Heart right ventricle (tissue), 16 donors: ENCODE measurements at places on chromosomes 4 and X. TPM values are rescaled to one million over a fixed set of nuclear protein-coding genes. Genes with fewer than 3 reads are reported as not detected.

- peaks cover 24% of the 10 kb centered on the region for H3K36me3 ChIP-seq
- DNase-seq, result no peak
- no peak overlapping the region for H3K27ac ChIP-seq
Observed at GRCh38 chrX:14017399-14017798, 12.3 kb downstream of the GEMIN8 start.

- no peaks in the 10 kb centered on the region for H3K27me3 ChIP-seq
- no peaks in the 10 kb centered on the region for H3K36me3 ChIP-seq
- no peak overlapping the region for H3K27ac ChIP-seq
- DNase-seq, result no peak
- H3K4me1 ChIP-seq, result no peaks in the 10 kb centered on the region
- no peak overlapping the region for H3K4me3 ChIP-seq
Observed at GRCh38 chr4:188665491-188666457, 526.5 kb downstream of the TRIML1 start.

DNA sequence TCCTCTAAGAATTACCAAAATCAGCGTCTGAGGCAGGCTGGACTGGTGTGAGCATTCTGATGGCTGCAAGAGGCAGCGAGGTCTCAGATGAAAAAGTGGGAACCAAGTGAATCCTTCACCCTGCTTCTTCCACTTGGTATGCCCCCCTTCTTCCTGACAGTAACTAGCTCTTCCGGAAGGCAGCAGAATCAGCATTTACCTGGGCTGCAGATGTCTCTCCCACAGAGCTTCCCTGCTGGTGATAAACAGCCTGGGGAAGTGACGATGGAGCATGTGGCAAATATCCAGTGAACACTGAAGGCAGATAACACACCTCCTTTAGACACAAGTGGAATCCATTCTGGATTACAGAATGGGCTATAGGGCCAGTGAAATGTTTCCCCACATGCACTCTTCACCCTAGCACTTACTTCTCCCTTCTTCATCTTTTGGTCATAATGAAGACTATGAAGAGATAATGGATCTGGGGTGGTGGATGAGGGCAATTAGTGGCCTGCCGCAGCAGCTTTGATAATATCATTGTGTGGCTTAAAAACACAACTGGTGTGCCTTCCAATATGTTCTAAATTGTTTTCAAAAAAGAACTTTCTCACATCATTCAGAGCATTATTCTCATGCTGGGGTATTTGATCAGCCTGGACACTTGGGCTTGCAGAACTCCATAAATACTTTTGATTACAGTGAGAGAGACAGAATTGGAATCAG lies 60.8 kb upstream of the TBC1D9 start:
- no peaks in the 10 kb centered on the region for H3K27me3 ChIP-seq
- DNase-seq, result no peak
- no peak overlapping the region for H3K4me3 ChIP-seq
- H3K27ac ChIP-seq, result no peak overlapping the region
- H3K4me1 ChIP-seq, result no peaks in the 10 kb centered on the region

DNA sequence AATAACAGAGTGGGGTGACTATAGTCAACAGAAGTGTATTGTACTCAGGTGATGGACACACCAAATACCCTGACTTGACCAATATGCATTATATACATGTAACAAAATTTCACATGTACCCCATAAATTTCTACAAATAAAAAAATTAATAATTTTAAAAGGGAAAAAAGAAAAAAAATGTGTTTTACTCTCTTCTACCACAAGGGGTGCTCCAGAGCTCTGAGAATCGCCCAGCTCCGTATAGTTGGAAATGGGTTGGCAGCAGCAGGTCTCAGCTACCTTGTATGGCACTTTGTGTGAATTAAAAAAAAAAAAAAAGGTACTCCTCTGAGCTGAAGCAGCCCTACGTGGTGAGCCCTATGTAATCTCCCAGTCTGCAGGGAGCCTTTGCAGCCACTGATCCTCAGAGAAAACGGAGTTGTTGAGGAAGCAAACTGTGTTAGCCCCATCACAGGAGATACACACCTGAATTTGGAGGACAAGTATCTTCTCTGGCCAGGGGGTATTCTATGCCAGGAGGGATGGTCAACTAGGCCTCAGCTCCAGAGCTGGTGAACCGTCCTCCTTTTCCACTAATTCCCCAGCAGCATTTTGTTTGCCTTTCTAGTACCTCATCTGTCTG lies 17.2 kb upstream of the POLA1 start:
- no peak for DNase-seq
- H3K4me1 ChIP-seq, result no peaks in the 10 kb centered on the region
- H3K27me3 ChIP-seq, result peaks cover 25% of the 10 kb centered on the region
- no peaks in the 10 kb centered on the region for H3K36me3 ChIP-seq
- H3K4me3 ChIP-seq, result no peak overlapping the region

DNA sequence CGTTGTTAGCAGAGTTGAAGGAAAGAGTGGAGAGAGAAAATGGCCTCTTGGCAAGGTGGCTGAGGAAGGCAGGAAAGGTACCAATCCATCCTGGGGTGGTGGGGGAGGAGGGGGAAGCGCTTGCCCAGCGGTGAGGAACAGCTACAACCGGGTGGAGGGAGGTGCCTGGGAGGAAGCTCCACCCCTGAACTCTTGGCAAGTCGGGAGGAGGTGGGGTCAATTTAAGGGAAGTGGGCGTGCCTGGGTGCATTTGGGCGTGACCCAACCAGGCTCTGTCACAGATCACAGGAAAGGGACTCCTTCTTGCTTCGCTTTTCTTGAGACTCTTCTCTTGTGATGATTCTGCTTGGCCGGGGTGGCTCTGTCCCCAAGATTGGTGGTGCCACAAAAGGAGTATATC lies 41.7 kb downstream of the BCORL1 start:
- H3K4me3 ChIP-seq, result no peak overlapping the region
- DNase-seq, result peak; percentile 75
- H3K36me3 ChIP-seq, result no peaks in the 10 kb centered on the region
- H3K4me1 ChIP-seq, result no peaks in the 10 kb centered on the region
- no peaks in the 10 kb centered on the region for H3K27me3 ChIP-seq

Gene FAAH2
- 0.23 TPM for total RNA-seq
